BJ (cell line): ENCODE measurements at places on chromosomes 3 and 15.

DNA sequence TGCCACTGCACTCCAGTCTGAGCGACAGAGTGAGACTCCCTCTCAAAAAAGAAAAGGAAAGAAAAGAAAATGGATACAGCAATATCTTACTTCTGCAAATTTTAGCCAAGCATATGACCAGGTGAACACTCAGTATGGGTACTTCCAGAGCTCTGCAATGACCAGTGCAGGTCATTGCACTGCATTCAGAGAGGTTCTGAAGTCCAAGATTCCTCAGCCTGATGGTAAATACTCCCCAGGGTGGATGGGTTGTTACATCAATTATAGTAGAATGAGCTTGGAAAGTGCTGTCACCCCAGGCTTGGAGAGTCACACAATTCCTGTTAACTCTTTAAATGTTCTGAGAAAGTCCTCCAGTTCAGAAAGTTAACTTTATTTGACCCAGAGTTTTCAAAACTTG is 103.7 kb downstream of the RPLP1 start:
- DNase-seq = no peak

DNA sequence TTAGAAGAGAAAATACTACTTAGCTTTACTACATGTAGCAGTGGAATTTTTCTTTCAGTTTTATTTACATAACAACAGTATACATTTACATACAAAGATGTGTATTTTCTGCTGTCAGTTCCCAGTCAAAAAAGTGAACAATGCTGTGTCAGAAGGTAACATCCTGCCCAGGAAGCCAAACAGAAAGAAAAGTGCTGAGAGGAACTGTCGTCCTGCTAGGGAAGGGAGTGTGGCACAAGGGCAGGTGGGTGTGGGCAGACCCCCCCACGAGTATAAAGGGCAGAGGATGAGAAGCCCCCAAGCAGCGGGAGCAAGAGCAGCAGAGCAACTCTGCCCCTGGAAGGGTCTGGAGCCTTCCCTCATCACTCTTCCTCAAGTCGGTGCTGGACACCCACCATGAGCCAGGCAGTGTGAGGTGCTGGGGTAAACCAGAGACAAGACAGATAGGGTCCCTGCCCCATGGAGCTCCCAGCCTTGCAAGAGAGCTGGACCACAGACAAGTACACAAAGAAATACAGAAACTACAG is 39.7 kb downstream of the TBC1D2B start:
- DNase-seq = no peak

DNA sequence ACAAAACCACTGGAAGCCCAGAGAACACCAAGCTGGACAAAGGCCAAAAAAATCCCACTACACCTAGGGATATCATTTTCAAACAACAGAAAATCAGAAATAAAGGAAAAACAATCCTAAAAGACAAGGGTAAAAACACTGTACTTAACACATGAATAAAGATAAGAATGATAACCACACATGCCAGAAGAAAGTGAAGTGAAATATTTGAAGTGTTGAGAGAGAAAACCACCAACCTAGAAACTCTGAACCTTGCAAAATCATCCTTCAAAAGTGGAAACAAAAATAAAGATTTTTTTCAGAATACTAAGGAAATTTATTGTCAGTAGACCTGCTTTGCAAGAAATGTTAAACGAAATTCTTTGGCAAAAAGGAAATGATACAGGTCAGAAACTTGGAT is 45.1 kb downstream of the KPNA1 start:
- DNase-seq = no peak

GRCh38 chr3:72082776-72083462 is 298.0 kb upstream of the PROK2 start:
- DNase-seq = no peak

DNA sequence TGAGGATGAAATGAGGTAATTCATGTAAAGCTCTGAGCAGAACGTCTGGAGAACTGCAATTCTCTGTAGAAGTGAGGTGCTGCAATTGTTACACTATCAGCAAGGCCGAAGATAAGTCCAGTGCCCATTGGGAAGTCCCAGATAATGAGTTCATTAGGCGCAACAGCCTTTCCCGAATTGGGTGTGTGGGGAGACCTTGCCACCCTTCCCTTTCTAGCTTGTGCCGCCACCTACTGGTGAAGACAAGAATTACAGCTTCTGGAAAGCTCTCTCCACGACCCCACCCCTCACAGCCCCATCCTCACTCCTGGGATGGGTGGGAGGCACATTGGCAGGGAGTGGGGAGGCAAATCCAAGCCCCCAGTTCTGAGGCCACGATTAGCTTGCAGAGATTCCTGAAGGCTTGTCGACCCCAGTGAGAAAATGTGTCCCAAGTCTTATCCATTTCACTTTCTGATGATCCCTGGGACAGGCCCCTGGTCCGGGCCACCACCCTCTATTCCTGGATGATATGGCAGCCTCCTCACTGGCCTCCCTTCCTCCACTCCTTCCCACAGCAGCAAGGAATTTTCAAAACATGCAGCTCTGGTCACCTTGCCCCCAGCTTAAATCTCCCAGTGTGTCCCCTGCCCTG is 36.4 kb downstream of the FAM3D start:
- DNase-seq = no peak
